A375 (cell line): ENCODE measurements at places on chromosomes 6 and 20. TPM values are rescaled to one million over a fixed set of nuclear protein-coding genes. Genes with fewer than 3 reads are reported as not detected.

HEY2 gene
- total RNA-seq: 2.0 and 2.6 TPM in 2 replicates

PNLDC1 gene
- total RNA-seq: not detected in 2 replicates

RWDD2A gene
- 1.3 and 1.8 TPM in 2 replicates for total RNA-seq

PDE10A gene
- 66.4 and 71.8 TPM in 2 replicates for total RNA-seq

KCNB1 gene
- total RNA-seq: not detected in 2 replicates

VNN1 gene
- 0.08 TPM in 1 of 2 replicates, not detected in the other for total RNA-seq

MEP1A gene
- total RNA-seq: not detected in 2 replicates

C4A gene
- 0.94 and 2.3 TPM in 2 replicates for total RNA-seq

PDYN gene
- total RNA-seq: not detected in 2 replicates

OOEP gene
- not detected in 2 replicates for total RNA-seq
